ENCODE measurements at places on chromosomes 7 and 10.

DNA sequence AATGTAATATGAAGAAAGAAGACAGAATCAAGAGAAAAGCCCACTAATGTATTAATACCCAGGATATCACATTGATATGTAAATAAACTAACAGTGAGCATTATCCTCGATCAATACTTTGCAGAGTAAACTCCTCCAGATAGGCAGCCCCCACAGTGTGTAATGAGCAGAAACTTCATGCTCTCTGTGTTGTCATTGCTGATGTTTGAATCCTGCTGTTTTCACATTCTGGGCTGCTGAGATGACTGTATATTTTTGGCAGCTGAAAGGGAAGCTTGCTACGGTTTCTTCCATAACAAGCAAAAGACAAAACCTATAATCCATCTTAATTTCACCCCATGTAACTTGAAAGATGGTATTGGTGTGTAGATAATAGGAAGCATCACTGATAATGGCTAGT, 15.3 kb upstream of the THSD7A start:
- peak; percentile 49 for DNase-seq

DNA sequence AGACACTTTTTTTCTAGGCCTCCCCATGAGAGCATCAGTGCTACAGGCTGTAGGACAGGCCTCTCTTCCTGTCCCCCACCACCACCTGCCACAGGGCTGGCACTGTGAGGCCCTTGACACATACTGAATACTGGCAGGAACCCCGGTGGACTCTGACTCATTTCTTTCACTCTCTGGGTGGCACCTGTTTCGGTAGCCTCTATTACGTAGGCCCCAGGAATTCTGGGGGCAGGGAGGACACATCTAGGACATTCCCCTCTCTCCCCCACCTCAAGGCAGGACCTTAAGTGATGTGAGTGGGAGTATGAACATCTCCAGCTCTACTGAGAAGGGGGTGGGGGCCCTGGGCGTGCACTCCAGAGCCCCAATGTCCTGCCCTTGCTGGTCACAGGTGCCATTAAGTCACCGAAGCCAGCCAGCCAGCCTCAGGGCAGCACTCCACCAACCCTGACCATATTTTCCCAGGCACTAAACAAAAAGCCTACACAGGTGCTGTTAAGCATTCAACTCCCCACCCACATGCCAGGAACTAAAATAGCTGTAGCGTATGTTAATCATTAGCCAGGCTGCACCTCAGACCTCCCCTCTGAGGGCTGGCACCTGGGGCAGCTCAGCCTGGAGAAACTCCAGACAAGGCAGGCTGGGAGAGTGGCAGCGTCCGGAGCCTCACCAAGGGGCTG, 8.9 kb downstream of the ANXA11 start:
- peak; percentile 57 for DNase-seq

DNA sequence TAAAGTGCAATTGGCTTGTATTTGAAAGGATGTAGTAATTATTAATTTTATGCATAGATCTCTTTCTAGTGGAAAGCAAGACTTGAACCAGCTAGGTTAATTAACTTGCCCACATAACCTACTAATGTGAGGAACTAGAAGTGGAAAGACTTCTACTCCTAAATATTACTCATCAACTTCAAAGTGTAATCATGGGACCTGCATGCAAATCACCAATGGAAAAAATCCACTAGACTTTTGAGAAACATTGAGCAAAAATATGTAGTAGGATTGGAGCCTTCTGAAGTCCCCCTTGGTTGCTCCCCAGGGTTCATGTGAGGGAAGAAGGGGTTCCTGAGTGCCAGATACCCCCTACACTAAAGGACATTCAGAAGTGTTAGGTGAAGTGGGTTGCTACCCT, 240.2 kb downstream of the PTEN start:
- DNase-seq = no peak

- no peak for DNase-seq
Measured at GRCh38 chr10:51260376-51260775, 186.1 kb downstream of the PRKG1 start.

- DNase-seq = no peak
Measured at GRCh38 chr10:62183857-62184795, 84.5 kb downstream of the RTKN2 start.

GRCh38 chr7:117731455-117731854, 141.8 kb downstream of the CTTNBP2 start:
- no peak for DNase-seq

DNA sequence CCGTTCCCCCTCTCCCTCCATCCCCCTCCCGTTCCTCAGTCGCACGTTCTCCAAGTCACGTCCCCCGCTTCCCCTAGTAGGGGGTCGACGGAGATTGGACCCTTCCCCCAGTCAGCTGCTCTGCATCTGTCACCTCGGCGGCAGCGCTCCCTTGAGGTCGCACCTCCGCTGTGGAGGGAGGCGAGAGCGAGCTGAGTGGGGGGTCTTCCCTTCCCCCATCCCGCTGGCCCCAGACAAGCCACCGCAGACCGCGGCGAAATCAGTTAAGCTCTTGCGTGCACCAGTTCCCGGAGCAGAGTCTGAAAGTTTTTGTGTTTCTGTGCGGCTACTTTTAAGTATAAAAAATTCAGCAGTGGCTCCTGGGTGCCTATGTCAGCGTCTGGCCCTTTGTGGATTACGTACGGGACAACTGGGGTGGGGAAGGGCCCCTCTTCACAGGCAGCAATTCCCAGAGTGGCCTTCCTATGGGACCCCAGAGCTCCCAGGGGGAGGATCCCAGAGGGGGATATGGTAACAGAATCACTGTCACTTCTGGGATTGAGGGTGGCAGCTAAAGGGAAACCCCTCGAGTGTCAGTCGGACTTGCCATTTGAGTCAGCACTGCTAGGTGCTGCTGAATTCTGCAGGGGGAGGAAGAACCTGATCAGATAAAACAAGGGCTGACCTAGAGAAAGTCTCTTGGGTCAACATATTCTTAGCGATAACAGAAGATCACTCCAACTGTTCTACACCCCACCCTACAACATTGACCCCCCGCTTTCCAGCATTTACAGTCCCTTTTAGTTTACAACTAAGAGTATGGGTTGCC, 12.5 kb upstream of the DDIT4 start:
- no peak for DNase-seq

- no peak for DNase-seq
Measured at GRCh38 chr10:70588255-70588654, 14.3 kb downstream of the PRF1 start.

- DNase-seq = no peak
Measured at GRCh38 chr10:71035511-71036296, 147.3 kb upstream of the PCBD1 start.

- no peak for DNase-seq
Measured at GRCh38 chr7:91263384-91264045, 718 bp upstream of the FZD1 start.

GRCh38 chr7:70618020-70618551, 513.9 kb upstream of the GALNT17 start:
- no peak for DNase-seq

GRCh38 chr10:13567030-13567429, 19.7 kb upstream of the PRPF18 start:
- no peak for DNase-seq

GRCh38 chr7:587767-588166, 68.1 kb upstream of the PDGFA start:
- no peak for DNase-seq

GRCh38 chr10:127922675-127923366, 15.9 kb downstream of the PTPRE start:
- peak; percentile 94 for DNase-seq

GRCh38 chr7:117065571-117066150, 112.4 kb downstream of the ST7 start:
- DNase-seq = no peak

GRCh38 chr7:78636727-78637126, 816.7 kb downstream of the MAGI2 start:
- no peak for DNase-seq

DNA sequence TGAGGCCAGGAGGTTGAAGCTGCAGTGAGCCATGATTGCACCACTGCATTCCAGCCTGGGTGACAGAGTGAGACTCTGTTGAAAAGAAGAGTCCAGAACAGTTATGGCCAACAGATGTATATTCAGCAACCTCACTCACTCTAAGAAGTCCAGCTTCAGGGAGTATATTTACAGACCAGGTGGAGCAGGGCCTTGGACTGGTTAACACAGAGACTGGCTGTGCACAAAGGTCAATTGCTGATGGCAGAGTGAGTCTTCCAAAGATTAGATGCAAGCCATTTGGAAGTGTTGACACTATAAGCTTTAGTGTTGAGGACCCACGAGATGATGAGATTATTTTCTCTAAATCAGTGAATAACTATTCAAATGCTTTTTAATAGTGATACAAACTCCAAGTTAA, 24.9 kb downstream of the CLRN3 start:
- no peak for DNase-seq

- DNase-seq = no peak
Measured at GRCh38 chr7:96649981-96650380, 59.7 kb downstream of the SEM1 start.

- no peak for DNase-seq
Measured at GRCh38 chr7:5602734-5603133, 178.7 kb downstream of the RNF216 start.

- DNase-seq = no peak
Measured at GRCh38 chr7:124879103-124879502, 50.5 kb downstream of the POT1 start.

DNA sequence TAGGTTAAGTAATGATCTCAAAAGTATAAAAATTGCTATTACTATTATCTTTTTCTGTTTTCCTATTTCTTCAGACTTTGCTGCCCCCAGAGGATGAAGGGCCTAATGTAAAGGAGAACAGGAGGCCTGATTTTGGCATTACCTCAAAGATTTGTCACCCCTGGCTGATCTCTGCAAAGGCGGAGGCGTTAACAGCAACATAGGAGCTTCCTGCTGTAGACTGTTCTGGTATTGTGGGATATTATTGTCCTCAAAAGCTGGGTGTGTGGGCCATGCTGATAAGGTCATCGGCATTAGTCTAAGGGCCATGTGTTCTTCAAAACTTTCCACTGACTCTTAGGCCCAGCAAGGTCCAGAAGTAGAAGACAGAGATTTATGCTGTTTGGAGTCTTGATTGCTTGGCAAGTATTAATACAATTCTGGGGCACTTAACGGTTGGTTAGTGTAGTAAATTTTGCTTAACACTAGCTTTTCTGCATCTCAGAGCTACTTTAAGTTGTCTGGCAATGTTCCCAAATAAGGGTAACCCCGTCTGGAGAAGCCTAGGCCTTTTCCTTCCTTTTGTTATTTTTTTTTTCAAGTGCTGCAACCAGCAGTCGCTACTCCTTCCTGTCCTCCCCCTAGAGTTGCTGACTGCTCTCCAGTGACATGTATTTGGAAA, 14.0 kb upstream of the ENTPD1 start:
- DNase-seq = peak; percentile 75

GRCh38 chr10:24642921-24643678, 80.6 kb downstream of the ARHGAP21 start:
- peak; percentile 83 for DNase-seq

DNA sequence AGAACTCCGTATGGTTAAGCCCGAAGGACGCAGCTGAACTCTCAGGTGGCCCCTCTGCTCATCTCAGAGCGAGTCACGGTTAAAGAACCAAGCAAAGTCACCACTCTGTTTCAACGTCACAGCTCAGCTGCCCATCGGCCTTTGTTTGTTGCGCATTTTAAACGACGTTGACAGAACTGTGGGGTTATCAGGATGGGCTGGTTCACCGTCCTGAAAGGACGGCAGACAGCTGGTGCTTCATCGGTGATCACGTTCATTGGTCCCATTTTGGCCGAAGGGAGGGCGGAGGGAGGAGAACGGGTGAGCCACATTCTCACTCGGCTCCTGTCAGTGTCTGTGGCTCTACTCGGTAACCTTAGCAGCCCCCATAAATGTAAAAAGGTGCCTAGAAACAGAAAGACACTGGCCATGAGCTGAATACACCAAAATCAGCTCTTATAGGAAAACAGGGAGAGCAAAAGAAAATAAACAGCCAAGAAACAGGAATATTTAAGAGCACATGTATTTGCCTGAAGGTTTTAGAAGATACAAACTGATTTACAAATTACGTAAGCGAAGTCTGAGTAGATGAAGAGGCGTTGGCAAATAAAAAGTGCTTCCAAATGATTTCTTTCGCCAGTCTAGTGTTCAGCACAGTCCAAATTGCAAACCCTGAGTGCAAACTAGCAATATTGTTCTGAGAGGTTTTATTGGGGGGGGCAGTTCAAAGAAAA, 8.4 kb downstream of the PRKAG2 start:
- no peak for DNase-seq

DNA sequence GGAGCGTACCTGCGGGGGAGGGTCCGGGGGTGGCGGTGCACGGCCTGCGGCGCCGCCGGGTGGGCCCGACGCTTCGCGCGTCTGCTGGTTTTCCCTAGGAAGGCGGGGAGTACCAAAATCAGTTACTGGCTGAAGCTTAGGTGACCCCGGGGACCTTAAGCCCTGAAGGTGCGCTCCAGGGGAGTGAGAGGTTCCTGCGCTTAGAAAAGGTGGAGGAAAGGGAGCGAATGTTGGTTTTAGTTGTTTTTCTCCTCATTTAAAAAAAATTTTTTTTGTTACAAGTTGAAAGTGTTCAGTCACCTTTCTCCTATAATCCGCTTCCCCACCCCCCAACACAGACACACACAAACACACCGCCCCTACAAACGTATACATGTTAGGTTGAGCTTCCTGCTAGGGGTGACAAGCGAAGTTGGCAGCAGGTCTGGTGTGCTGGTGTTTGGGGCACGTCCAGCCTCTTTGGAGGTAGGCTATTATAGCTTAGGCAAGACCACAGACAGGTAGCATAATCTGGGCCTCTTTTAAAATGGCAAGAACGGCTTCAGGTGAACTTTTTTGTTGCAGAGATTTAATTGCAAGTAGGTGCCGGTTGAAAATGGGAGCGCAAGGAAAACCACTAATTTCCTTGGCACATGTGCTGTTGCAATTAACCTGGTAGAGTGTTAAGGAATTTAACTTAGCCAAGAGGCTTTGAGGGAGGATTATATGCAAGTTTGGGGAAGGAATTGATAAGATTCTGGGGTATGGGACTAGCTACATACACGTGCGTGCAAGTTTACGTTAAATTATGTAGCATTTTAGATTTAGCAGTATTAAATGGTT, 945 bp downstream of the ADD3 start:
- no peak for DNase-seq

DNA sequence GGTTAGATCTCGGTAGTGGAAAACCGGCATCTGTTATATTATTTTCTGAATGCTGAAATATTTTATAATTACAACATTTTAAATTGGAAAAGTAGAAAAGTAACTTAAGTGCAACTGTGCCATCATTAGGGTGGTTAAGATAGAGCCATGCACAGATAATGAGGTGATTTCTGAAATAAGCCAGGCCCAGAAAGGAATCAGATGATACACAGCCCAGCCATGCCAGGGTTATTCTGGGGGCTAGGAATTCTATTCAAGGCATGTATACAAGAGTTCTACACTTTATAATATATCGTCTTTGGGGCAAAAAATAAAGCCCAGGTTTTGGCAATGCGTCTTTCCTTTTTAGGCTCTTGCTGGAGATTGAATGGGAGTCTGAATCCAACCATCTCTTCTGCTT, 128.7 kb downstream of the ITGB8 start:
- DNase-seq = no peak

DNA sequence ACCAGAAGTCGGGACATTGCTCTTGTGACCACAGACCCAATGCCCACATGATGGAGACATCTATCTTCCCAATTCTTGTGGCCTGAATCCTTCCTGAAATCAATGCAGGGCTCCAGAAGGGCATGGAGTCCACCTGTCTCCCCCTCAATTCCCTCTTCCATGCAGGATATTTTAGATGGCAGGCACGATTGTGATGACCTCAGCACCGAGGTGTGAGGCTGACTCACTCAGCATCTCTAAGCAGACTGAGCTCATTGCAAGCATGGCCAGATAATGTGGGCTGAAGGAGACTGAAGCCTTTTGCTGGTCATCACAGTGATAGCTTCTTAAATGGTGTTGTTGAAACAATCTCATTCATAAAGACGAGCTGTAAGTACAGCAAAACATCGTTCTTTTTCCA, 374.9 kb upstream of the PODXL start:
- peak; percentile 17 for DNase-seq

- no peak for DNase-seq
Measured at GRCh38 chr7:157854066-157854891, 517.5 kb downstream of the DNAJB6 start.
